ENCODE measurements at places on chromosomes 4 and X. TPM values are rescaled to one million over a fixed set of nuclear protein-coding genes. Genes with fewer than 3 reads are reported as not detected.

GRCh38 chrX:18422325-18422724 lies 3.1 kb upstream of the CDKL5 start:
- no peak for DNase-seq

- DNase-seq = no peak
Observed at GRCh38 chrX:75546724-75547511, 24.1 kb upstream of the ZDHHC15 start.

DNA sequence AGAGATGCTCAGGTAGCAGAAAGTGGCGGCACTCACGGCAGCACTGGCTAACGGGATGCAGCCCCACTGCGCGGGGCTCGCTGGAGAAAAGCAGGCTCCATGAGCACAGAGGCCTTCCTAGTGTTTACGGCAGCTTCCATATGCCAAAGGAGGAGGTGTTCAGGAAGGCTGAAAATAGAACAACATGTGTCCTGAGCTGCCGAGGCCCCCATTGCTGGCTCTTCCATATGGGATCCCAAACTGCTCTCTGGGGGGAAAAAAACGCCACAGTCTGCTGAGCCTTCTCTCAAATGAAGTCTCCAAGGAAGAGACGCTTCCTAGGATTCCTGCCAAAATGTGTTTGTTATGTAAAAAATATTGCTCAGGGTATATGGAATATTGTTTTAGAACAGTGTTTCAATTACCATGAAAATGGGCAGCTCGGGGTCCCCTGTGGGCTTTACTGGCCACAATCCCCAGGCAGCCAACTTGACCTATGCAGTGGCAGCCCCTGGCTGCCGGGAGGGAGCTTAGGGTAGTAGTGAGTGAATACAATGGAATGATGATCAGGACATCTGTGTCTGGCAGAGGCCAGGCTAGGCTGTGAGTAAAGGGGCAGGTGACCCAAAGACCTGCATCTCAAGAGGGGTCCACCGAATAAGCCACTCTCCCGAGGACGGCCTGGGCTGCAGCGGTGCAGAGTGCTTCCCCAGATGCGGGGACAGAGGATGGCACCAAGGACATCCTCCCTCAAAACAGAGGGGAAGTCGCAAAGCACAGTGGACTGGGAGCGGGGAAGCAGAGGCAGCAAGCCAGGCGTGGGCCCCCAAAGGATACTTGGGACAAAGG lies 170.1 kb downstream of the AFAP1 start:
- peak; percentile 10 for DNase-seq

Gene AWAT2
- not detected for total RNA-seq

Gene NAP1L3
- 7.0 TPM for total RNA-seq

Gene CT45A10
- not detected for total RNA-seq

Gene TLR10
- not detected for total RNA-seq

All from left ventricle myocardium inferior (tissue), 1 donor.